ENCODE measurements at places on chromosomes 16 and 17. TPM values are rescaled to one million over a fixed set of nuclear protein-coding genes. Genes with fewer than 3 reads are reported as not detected.

Gene WNT9B
- not detected for total RNA-seq

Gene ETV4
- not detected for total RNA-seq

Gene RASD1
- total RNA-seq, result 0.96 TPM

Gene KRT17
- 762 TPM for total RNA-seq

Gene UBALD1
- total RNA-seq, result 1.4 TPM

Gene HOXB4
- total RNA-seq, result 3.4 TPM

Gene ZDHHC7
- total RNA-seq, result 33.9 TPM

Gene TMEM100
- total RNA-seq, result 1.2 TPM

Gene C16orf89
- total RNA-seq, result not detected

Gene LDHD
- 0.48 TPM for total RNA-seq

Gene GPS1
- total RNA-seq, result 39.7 TPM

Gene ADAD2
- total RNA-seq, result not detected

Gene HSD17B2
- 10.4 TPM for total RNA-seq

Gene CRHR1
- 3.9 TPM for total RNA-seq

Gene KRT20
- total RNA-seq, result 3.4 TPM

Gene MPP2
- total RNA-seq, result 5.5 TPM

Gene VMO1
- total RNA-seq, result not detected

Gene CIITA
- total RNA-seq, result 11.1 TPM

Gene PHOSPHO1
- total RNA-seq, result 8.2 TPM

Gene KRT24
- total RNA-seq, result 6.3 TPM

Gene NR1D1
- total RNA-seq, result 0.48 TPM

Gene HES7
- not detected for total RNA-seq

Gene CHD9NB
- total RNA-seq, result 12.3 TPM

Gene CD300A
- total RNA-seq, result 7.2 TPM

Gene GNGT2
- total RNA-seq, result not detected

Gene NPB
- 1.4 TPM for total RNA-seq

Gene CES5A
- total RNA-seq, result not detected

Gene CDRT4
- total RNA-seq, result 1.4 TPM

Gene HOXB3
- total RNA-seq, result 18.3 TPM

Gene LITAFD
- 0.48 TPM for total RNA-seq

Gene CAMKK1
- 19.3 TPM for total RNA-seq

Gene LAT
- 0.72 TPM for total RNA-seq

Gene CCL7
- 2.6 TPM for total RNA-seq

Gene CHST6
- 0.48 TPM for total RNA-seq

Gene THUMPD1
- 103 TPM for total RNA-seq

Gene SCGB1C2
- not detected for total RNA-seq

Gene DCAF7
- total RNA-seq, result 14.2 TPM

Gene QPRT
- 56.3 TPM for total RNA-seq

Gene CDH1
- total RNA-seq, result 15.9 TPM

Gene TANGO6
- total RNA-seq, result 17.6 TPM

Gene SEZ6L2
- 12.5 TPM for total RNA-seq

Gene PRAC2
- total RNA-seq, result not detected
